Stimulated activated CD4-positive, alpha-beta T cell treated with anti-CD3 and anti-CD28 coated beads, Interleukin-2, amount 100 ng/mL, for 48 hours (primary cell): ENCODE measurements at places on chromosomes 6 and 20.

DNA sequence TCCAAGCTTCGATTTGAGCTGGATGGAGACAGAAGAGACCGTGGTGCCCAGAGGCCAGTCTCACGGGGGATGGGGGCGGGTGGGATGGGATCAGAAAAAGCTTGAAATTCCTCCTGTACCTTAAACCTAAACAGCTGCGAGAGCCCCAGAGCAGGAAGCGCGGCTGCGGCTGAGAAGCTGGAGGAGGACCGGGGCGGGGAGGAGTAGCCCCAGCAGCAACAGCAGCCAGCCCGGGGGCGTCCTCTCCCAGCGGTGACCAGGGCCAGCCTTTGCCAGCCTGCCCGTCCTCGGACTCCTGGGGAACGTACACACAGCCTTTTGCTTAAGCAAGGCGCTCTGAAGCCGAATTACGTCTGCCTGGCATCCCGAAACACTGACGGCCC is 17.4 kb upstream of the PRDM13 start:
- DNase-seq: no peak

DNA sequence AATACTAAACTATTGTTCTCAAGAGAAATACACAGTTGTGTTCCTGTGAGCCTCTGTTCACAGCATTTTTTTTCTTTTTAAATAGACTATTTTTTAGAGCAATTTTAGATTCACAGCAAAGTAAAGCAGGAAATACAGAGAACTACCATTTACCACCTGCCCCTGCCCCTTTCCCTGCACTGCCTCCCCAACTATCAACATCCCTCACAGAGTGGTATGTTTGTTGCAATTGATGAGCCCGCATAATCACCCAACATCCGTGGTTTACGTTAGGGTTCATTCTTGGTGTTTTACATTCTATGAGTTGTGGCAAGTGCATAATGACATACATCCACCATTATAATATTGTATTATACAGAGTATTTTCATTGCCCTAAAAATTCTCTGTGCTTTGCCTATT is 71.6 kb upstream of the TNFAIP3 start:
- DNase-seq: no peak

- DNase-seq: no peak
Measured at GRCh38 chr6:126600258-126600916, 260.5 kb downstream of the CENPW start.

- DNase-seq: no peak
Measured at GRCh38 chr20:20466341-20466879, 98.5 kb downstream of the INSM1 start.

DNA sequence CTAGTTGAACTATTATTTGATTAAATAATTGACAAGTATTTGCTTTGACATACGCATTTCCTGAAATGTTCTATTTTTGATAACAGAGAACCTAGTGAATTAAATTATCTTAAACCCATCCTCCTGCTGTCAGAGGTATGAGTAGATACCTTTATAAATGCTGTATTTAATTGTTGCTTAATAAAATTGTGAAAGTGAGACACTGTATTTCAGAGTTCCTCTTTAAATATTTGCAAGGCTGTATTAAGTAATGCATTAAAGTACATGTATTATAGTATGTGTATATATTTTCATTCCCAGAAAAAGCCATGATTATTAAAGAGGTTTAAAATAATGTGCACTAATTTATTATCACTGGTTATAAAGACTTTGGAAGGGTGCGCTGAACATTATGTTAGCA is 483.8 kb downstream of the TFAP2B start:
- DNase-seq: no peak

DNA sequence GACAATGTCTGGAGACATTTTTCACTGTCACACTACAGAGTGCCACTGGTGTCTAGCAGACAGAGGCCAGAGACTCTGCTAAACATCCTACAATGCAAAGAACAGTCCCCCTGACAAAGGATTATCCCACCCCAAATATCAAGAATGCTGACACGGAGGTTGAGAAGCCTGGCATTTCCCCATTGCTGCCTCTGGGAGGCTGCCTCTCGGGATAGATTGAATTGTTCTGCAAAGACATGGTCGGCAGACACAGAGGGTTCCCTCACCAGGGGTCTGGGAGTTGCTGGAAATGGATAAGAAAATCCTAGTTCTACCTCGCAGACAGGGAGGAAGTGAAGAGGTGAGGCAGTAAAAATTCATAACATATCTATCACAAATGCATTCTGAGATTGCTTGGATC is 166.4 kb upstream of the AGPAT4 start:
- DNase-seq: no peak

DNA sequence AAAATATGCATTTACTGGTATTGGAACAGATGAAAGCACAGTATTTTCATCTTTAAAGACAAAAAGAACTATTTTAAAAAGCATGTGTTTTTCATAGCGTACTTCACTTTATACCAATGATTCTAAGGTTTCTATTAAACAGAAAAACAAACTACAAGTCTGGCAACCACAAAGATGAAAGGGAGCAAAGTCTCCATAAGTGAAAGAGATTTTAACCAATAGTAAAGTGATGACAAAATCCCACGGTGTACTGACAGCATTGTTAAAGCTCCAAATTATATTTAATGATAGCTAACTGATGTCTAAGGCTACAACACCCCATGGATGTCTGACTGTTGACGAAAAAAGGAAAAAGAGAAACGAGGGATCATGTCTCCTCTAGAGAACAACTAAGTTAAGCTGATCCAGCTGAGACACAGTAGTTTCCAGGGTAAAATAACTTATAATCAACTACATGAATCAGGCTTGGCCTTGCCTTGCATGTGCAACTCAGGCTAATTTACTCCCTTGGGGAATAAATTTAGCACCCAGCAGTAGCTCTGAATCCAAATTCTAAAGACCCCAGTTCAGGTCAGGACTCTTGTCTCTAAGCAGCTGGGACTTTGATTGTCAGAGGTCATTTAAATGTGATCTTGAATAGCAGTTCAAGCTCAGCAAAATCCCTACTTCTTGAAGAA is 56.0 kb upstream of the TAB2 start:
- DNase-seq: no peak

- no peak for DNase-seq
Measured at GRCh38 chr6:23176883-23177282, 607.5 kb downstream of the HDGFL1 start.

GRCh38 chr6:81565071-81565470 is 187.4 kb downstream of the TENT5A start:
- DNase-seq: no peak

DNA sequence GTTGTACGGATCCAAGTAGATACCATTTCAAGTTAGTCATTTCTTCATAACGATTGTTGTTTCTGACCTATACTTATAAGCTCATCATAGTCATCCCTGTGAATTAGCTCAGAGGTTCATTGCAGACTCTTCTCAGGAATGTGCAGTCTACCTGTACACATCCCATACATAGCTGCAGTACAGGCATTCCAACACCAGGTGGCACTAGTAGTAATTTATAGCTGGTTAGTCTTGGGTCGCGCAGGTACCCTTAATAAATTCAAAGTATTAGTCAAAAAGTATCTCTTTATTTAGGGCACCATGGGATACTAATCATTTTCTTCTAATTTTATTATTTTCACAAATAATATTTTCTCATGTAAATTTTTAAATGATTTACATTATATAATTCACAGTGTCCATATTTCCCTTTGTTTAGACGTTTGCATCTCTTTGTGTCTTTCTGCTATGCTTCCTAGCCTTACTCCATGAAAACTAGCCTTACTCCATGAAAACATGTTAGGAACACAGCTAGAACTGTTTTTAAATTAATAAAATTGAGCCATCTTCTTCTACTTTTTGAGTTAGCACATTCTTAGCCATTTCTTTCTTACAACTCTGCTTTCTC is 128.6 kb upstream of the FAM83B start:
- peak; percentile 60 for DNase-seq

DNA sequence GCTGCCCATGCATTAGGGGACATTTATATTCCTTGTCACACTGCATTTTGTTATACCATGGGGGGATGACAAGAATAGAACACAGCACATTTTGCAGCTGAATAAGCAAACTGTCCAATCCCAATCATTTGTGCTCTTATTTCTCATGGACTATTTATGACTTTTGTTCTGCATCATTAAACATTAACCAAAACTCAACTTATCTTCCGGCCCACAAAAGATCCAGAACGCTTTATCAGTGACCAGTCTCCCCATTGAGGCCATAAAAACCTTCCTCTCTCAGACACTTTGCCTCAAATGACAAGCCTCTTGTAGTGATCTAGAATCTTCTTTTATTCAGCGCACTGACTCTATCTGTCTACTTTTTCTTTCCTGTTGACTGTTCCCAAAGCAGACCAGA is 28.4 kb upstream of the FOXQ1 start:
- DNase-seq: no peak

DNA sequence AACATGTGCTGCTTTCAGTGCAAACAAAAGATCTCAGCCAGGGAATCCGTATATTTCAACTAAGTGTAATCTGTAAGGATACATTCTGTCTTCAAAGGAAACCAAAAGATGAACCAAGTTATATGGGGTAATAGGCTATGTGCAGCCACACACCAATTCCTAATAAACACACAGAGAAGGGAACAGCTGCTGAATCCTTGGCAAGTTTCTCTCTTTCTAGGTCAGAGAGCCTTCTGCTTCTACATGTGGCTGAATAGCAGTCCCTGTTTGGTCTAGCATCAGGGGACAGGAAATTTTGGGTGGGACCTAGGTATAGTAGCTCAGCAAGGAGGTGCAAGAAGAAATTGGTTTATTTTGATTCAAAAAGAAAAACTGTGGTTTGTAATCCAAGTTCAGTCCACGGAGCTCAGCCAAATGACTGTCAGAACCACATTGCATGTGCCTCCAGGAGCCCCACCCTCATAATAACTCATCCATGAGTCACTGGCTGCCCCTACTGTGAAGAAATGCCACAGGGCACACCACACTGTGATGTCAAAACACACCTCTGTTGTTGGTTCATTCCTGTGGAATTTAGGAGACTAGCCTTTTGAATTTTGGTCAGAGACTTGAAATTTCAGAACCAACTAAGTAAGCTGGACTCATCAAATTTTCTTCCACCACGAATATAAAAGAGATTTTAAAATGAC is 21.1 kb downstream of the SPTLC3 start:
- DNase-seq: no peak

DNA sequence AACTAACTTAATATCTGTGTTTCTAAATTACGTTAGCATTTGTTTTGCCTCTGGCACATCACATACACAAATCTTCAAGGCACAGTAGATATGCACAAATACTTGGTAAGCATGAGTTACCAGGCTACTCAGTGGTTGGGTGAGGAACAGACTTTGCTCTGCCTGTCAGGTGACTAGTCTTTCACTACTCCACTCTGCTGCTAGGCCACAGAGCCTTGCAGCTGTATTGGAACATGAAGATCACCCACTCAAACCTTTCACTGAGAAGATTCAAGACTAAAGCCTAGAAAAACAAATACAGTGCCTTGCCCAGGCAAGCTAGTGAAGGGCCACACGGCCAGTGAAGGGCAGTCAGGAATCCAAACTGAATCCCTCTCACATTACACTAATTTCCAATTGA is 47.0 kb downstream of the DTNBP1 start:
- no peak for DNase-seq

DNA sequence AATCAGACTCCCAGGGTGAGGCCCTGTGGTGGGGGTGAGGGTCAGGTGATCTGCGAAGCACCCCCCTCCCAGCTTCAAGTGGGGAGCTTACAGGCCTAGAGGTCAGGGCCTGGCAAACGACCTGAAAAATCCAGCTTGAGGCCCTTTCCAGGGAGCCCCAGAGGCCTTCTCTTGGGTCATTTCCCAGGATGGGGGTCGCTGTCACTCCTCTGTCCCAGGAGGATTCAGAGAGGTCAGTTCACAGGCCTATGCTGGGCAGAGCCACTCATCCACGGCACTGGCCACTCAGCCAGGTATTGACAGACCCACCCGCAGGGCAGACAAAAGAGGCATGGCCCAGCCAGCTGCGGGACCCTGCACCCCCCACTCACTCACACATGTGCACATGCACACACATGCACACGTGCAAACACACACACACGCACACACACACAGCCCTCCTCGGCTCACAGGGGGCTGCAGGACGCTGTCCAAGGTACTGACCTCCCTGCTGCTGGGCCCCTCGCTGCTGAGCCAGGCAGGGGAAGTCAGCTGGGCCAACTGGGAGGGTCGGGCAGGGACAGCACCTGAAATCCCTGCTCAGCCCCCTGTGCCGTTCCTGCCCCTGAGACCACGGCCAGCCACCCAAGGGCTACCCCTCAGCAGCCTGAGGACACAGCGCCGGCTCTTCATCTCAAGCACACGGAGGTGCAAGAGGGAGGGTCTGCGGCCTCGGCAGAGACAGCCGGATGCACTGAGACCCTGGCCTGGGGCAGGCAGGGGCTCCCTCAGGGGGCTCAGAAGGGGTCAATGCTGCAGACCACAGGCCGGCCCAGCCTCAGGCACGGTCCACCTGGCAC is 113.8 kb downstream of the TAF4 start:
- DNase-seq: no peak

DNA sequence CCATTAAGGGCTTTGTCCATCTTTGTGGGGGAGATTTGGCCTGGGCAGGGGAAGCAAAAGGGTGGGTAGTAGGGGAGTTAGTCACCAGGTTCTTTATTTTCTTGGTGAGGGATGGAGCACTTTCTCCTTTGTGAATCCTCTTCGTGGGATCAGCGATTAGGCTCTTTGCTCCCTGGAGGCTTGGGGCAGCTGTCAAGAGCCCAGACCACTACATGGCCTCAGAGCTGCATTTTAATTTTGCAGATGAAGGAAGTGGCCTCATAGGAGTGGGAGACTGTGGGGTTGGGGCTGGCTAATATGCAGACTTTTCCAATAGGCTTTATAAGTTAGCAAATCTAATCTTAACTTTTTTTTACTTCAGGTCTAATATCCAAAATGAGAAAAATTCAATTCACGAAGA is 168.1 kb upstream of the DEFB112 start:
- DNase-seq: no peak

DNA sequence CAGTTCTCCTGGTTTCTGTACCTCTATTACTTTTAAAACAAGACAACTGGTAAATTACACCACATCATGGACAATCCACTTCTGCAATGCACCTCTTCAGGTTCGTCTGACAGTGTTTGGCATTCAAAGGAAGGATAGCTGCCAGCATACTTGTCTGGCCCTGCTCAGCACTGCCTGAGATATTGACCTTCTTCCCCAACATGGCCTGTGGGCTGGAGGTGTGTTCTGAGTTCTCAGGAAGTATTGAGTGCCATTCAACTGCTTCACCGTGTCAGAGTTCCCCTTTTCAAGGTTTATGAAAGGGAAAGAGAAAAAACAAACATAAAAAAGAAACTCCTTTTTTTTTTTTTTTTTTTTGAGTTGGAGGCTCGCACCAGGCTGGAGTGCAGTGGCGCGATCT is 267.9 kb upstream of the SASH1 start:
- DNase-seq: no peak

DNA sequence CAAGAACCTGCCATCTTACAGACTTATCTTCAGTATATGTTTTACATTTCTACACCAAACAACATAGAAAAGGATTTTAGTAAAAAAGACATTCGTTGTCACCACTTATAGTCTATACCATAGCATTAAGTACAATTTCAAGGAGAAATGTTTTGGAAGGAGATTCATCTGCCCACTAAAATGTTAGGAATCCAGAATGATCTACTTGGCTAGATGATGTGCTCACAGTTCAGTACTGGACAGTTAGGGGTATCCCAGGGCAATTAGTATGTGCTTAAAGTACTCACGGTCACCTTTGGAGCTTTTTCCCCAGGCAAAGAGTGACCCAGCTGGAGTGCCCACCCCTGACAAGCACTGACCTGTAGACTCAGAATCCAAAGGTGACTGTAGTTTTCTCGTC is 222.9 kb downstream of the SLC24A3 start:
- no peak for DNase-seq

- no peak for DNase-seq
Measured at GRCh38 chr6:159062976-159063375, 18.2 kb upstream of the TAGAP start.
